ENCODE measurements at places on chromosomes 16 and 17.

DNA sequence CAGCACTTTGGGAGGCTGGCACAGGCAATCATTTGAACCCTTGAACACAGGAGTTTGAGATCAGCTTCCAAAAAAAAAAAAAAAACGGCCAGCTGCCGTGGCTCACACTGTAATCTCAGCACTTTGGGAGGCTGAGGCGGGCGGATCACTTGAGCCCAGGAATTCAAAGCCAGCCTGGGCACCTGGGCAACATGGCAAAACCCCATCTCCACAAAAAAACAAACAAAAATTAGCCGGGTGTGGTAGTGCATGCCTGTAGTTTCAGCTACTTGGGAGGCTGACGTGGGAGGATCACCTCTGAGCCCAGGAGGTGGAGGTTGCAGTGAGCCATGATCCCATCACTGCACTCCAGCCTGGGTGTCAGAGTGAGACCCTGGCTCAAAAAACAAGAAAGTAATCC lies 39.0 kb downstream of the GRB2 start:
- DNase-seq = no peak

DNA sequence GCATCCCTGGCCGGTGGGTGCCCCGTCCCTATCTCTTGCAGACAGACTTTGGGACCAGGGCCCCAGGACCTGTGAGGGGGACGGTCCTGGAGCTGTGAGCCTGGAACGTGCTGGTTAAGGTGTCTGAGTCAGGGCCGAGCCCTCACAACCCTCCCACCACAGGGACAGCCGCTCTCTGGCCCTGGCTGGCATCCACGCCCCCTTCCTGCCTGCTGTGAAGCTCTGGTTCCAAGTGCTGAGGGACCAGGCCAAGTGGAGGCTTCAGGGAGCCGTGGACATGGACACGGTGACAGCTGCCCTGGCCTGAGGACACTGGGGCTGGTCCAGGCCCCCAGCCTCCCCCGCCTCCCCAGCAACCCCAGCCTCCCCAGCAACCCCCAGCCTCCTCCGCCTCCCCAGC lies 6.6 kb downstream of the TSR3 start:
- no peak for DNase-seq

- DNase-seq = no peak
Observed at GRCh38 chr16:73216932-73217331, 169.0 kb upstream of the ZFHX3 start.

- no peak for DNase-seq
Observed at GRCh38 chr16:64453646-64454045, 668.2 kb downstream of the CDH11 start.

DNA sequence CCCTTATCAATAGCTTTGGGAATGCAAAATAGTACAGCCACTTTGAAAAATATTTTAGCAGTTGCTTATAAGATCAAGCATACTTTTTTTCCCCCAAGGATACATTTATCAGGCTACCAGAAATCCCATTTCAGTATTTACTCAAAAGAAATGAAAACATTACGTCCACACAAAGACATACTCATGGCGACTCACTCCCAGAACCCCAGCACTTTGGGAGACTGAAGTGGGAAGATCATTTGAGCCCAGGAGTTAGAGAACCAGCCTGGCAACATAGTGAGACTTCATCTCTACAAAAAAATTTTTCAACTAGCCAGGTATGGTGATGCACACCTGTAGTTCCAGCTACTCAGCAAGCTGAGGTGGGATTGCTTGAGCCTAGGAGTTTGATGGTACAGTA lies 5.9 kb downstream of the SKA2 start:
- DNase-seq = no peak

DNA sequence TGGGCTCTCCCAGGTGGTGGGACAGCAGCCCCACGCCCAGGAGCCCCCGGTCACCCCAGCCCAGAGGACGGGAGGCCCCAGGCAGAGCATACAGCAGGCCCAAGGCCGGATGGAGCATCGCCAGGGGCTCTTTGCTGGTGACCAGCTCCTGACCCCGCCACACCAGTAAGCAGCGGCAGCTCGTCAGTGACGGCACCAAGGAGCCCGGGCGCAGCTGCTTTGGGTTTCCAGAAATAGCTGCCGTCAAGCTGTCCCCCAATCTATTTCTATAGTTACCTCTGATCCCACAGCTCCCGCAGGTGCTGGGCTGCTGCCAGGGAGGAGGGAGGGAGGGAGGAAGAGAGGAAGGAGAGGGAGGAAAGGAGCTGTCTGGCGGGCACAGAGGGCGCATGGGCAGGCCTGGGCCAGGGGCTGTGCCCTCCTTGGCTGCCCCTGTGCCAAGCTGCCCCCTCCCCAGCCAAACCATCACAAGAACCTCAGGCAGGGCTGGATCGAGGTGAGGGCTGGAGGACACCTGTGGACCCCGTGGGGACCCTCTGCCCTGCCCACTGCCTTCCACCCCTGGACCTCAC lies 10.8 kb upstream of the RASD1 start:
- DNase-seq = no peak

DNA sequence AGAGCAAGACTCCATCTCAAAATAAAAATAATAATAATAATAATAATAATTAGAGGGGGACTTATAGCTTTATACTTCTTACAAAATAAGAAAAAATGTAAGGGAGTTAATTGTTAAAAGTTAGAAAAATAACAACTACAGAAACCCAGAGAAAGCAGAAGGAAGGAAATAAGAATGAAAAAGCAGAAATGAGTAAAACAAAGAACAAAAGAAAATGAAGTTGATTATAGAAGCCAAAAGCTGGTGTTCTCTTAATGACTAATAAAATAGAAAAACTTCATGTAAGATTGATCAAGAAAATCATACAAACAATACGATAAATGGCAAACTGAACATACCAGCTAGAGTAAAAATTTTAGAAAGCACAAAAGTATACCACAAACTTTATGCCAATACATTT lies 6.8 kb upstream of the NSMCE1 start:
- no peak for DNase-seq

DNA sequence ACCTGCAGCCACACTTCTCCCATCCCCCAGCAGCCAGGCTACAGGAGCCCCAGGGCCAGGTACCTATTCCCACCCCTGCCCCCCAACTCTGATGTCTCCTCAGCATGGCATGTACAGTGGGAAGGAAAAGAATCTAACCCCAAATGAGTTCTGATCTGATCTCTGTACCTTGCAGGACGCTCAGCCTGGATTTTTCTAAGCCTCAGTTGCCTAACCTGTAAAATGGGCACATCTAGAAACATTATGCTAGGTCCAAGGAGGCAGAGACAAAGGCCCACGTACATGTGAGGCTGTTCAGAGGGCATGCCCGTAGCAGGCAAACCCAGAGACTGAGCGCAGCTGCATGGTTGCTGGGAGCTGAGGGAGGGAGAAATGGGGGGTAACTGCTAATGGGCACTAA lies 35.1 kb downstream of the SLC38A8 start:
- no peak for DNase-seq
